Omental fat pad (tissue), 4 donors: ENCODE measurements at places on chromosomes 1 and 21.

GRCh38 chr1:211643324-211644212, 31.9 kb downstream of the NEK2 start:
- DNase-seq: no peak

DNA sequence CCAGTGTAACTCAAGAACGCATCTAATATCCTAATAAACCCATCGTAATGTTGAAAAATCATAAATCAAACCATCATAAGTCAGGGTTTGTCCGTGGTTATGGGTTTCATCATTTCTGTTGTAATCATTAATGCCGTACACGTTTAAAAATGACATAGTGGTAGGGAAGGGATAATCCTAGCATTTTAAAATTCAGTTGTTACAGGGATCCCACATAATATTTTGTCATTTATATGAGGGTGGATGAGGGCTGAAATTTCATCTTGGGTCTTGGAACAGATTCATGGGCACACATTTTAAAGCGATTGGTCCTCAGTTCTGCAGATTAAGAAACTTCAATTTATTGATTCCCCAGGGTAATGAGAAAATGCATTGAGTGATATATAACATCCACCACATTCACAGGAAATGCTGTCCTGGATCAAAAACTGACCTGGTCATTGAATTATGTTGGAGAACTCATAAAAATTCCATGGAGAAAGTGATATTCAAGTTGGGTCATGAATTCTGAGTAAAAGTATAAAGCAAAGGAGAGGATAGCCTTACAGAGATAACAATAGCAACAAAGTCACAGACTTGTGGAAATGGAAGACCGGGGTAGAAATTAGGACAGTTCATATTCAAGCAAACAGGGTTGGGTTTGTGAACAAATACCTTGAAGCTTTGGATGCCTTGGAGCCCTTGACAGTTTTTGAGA, 1527.3 kb upstream of the TPTE start:
- no peak for DNase-seq

- DNase-seq: no peak
These were observed 43.4 kb downstream of the ITSN1 start for GRCh38 chr21:33685613-33686197.

DNA sequence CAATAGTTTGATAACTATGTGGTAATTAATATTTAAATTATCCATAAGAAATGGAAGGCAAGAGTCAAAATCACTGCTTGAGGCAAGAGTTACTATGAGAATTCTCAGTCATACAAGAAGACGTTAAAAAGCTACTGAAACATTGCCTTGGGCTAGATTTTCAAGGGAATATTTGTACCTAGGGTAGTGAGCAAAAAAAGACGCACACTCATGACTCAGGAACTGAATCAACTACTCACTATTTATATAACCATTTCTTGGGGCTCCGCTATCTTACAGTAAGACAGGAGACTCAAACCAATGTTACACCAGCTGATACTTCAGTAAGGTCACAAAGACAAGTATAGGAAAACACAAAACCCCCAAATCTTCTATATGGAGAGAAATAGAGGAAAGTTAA, 151.5 kb upstream of the RNPC3 start:
- no peak for DNase-seq

DNA sequence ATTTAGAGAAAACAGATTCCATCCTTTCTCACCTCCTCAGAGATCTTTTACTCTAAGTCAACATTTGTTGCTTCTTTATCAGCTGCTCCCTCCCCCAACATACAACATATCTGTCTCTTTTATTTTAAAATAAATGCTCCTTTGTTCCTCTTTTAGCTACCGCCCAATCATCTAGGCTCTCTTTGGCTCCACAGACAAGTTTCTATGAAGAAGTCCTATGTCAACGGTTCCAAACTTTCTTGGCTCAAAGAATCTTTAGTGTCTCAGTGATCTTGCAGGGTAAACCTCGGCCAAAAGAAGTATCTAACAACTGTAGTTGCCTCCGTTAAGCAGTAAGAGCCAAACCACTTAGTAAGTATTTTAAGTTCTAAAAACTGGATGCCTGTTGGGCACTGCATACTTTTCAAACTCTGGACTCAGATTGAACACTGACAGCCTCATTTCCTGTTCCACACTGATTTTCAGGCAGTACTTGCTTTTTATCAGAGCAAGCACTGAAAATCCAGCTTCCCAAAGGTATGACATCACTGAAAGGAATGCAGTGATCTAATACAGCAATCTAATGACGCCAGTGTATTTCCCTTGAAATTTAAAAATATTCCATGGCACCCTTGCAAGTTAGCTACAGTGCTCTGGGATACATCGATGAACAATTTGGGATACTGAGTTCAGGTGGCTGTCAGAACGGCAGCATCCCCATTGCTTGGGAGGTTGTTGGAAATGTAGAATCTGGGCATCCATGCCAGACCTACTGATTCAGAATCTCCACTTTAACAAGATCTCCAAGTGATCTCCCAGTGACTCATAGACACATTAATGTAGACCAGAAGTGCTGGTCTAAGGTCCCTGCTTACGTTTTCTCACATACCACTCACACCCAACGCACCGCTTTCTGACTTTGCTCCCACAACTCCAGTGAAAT, 26.8 kb downstream of the EGLN1 start:
- DNase-seq: no peak

- no peak for DNase-seq
These were observed 79.5 kb downstream of the CLSTN1 start for GRCh38 chr1:9744106-9744799.

GRCh38 chr1:167289075-167289442, 68.4 kb downstream of the POU2F1 start:
- no peak for DNase-seq

DNA sequence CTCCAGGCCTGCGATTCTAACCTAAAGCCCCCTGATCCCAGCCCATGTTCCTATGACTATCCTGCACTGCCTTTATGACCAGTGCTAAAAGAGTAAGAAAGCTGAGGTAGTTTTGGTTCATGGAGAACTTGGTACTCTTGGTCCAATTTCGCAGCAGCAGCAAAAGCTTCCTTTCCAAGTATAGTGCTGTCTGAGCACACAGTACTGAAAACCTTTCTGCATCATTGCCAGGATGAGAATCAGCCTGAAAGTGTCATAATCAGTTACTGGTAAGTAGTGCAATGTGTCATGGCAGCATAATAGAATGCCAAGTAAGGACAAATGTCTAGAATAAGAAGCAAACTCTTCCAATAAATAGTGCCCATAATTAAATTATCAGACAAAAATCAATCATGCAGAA, 889.6 kb upstream of the ADGRL4 start:
- DNase-seq: no peak

DNA sequence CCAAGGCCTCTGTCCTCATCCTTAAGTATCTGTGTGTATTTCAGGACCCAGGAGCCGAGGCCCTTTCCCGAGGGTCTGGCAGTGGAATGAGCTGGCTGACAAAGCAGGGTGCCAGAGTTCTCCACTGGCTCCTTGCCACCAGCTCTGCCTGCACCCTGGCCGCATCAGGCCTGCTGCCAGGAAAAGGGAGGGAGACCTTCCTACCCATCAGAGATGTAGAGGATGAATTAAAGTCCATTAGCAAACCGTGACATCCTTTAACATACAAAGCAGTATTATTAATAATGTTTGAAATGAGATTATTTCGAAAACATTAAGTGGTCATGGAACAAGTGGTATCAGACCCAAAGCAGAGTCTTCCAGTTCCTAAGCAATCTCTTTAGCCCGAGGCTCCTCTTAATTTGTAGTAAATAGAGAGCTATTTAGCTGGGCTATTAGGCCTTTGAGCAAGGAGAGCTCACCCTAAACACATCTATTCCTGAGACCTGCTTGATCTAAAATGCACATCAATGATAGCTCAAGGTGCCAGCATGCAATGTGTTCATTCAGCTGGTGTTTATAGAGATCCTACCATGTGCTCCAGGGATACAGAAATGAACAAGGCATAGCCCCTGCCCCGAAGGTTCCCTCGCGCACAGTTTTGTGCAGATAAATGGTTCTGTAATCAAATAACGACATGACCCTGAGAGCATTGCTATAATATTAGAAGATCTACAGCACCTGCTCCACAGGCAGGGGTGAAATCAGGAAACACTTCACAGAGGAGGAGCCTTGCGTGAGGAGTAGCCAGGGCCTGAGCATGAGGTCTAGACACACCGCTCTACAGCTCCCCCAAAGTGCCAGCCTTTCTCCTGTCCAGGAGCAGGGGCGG, 44.0 kb downstream of the FAM163A start:
- DNase-seq: no peak

DNA sequence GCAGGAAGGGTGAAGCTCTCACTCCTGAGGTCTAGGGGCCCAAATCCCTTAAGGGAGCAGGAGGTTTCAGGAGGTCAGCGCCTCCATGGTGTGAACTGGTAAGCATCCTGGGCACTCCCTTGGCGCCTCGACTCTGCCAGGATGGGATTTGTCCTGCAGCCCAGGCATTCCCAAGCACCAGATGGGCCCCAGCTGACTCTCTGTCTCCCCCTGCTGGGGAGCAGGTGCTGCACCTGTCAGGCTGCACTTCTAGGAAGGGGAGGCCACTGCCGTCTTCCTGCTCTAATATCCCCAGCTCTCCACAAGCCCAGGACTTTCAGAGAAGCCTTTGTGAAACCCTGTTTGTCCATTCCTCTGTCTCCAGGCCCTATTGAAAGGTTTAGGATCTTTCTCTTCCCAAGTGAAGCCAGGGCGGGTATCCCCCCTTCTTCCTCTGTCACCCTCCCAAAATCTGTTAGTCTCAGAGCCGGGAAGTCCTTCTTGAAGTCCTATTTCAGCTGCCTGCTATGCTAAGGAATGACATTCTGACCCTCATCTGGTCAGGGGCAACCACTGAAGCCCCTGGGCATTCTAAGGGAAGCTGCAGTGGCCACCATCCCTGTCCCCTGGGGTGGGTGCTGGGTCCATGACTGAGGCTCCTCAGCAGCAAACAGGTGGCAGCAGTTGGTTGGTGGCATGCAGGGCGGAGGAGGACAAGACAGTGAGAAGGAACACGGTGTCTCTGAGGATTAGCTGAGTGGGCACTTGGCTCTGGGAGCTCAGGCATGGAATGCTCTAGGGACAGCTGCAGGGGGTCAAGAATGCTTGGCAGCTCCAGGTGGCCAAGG, 3.2 kb downstream of the MYBPH start:
- no peak for DNase-seq

GRCh38 chr1:40829631-40830245, 32.4 kb downstream of the CITED4 start:
- DNase-seq: no peak
